NCI-H2081 (cell line): ENCODE measurements at places on chromosomes 11 and 22.

- DNase-seq: peak; percentile 36
Observed at GRCh38 chr11:70860888-70861287, 391.5 kb downstream of the SHANK2 start.

- DNase-seq: no peak
Observed at GRCh38 chr11:2205214-2205720, 33.7 kb upstream of the TH start.

- DNase-seq: peak; percentile 76
Observed at GRCh38 chr11:9015677-9016076, 11.9 kb upstream of the NRIP3 start.

GRCh38 chr11:111206472-111206871 is 39.1 kb upstream of the POU2AF2 start:
- no peak for DNase-seq
